Activated CD8-positive, alpha-beta T cell treated with anti-CD3 and anti-CD28 coated beads for 36 hours (primary cell): ENCODE measurements at places on chromosomes 6 and 20. TPM values are rescaled to one million over a fixed set of nuclear protein-coding genes. Genes with fewer than 3 reads are reported as not detected.

PRSS16 gene
- total RNA-seq: 0.65 TPM

CST7 gene
- total RNA-seq: 48.5 TPM

SLC26A8 gene
- not detected for total RNA-seq

OPRM1 gene
- total RNA-seq: not detected

KHDC1L gene
- not detected for total RNA-seq

GRCh38 chr6:167703781-167704180, 122.9 kb upstream of the AFDN start:
- no peak overlapping the region for H3K4me3 ChIP-seq
- no peak overlapping the region for H3K27ac ChIP-seq
- DNase-seq: no peak
- H3K36me3 ChIP-seq: peaks cover 2% of the 10 kb centered on the region

GRCh38 chr6:61809004-61809595, 476.9 kb downstream of the KHDRBS2 start:
- no peak for DNase-seq
- H3K27ac ChIP-seq: no peak overlapping the region
- no peak overlapping the region for H3K4me3 ChIP-seq
- H3K27me3 ChIP-seq: no peaks in the 10 kb centered on the region

DNA sequence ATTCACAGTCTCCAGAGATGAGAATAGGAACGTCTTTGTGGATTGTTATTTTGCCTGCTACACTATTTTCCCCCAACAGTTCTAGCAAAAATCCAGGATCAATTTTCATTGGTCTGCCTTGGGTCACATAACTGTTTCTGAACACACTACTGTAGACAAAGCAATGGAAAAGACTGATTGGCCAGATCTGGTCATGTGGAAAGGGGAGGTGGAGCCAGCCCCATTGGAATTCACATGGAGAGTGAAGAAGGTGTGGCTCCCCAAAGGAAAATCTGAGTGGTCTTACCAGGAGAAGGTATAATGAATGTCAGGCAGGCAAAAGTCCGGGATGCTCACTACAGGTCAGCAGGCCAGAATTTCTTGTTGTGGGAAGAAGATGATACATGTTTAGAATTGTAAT, 9.5 kb upstream of the TP53RK start:
- H3K4me3 ChIP-seq: no peak overlapping the region
- no peak for DNase-seq
- no peaks in the 10 kb centered on the region for H3K36me3 ChIP-seq
- H3K27me3 ChIP-seq: peaks cover 13% of the 10 kb centered on the region
- no peak overlapping the region for H3K27ac ChIP-seq

GRCh38 chr6:14585689-14586088, 468.1 kb downstream of the CD83 start:
- no peaks in the 10 kb centered on the region for H3K36me3 ChIP-seq
- DNase-seq: no peak
- no peak overlapping the region for H3K4me3 ChIP-seq
- no peaks in the 10 kb centered on the region for H3K4me1 ChIP-seq

GRCh38 chr20:50412069-50412468, 98.1 kb upstream of the PTPN1 start:
- no peak overlapping the region for H3K4me3 ChIP-seq
- H3K27me3 ChIP-seq: peaks cover 2% of the 10 kb centered on the region

DNA sequence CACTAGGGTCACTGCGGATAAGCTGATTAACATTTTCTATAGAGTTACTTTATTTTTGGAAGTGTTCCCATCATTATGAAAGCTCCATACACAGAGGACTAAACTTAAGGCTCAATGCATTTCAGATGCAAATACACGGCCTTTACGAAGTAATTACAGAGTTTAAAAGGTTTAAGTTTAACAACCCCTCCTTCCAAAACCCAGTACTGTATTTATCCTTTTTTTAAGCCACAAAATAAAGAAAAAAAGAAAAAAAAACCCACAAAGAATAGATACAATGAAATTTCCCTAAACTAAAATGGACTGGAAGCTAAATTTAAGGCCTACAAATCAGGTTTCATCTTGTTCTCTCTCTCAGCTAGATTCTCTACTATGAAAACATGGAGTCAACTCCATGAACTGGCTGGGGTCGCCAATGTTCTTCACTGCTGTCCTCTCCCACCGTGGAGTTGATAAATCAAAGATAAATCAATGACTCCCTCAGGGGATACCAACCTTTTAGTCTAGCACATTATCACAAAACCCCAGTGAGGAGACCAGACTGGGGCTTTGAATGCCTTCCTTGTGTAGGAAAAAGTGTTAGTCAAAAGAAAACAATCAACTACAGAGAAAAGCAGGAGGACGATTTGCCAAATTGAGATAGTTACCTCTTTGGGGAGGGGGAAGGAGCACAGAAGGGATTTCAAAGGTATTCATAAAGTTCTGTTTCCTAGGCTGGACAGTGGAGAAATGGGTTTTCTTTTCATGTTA, 52.5 kb downstream of the TNFRSF21 start:
- no peak overlapping the region for H3K4me3 ChIP-seq
- no peaks in the 10 kb centered on the region for H3K36me3 ChIP-seq
- H3K27me3 ChIP-seq: no peaks in the 10 kb centered on the region
- no peak overlapping the region for H3K27ac ChIP-seq
- DNase-seq: no peak

DNA sequence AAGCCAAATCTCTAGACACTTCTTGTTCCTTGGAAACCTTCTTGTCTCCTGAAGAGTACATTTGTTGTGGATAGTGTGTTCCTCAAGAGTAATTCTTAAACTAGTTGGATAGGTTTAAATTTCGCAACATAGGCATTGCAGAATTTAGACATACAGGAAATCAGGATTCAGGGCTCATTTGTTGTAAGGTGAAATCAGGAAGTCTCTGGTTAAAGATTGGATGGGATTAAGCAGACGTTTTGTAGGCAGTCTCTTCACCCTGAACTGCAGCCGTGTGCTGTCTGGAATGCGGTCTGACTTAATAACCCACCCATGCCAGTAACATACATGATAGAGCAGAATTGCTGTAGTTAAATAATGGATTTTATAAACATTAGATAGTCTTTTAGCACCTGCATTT, 21.7 kb downstream of the HIVEP1 start:
- H3K4me3 ChIP-seq: no peak overlapping the region
- DNase-seq: no peak
- no peak overlapping the region for H3K27ac ChIP-seq
- peaks cover 71% of the 10 kb centered on the region for H3K4me1 ChIP-seq
- no peaks in the 10 kb centered on the region for H3K27me3 ChIP-seq
- peaks cover 63% of the 10 kb centered on the region for H3K36me3 ChIP-seq

DNA sequence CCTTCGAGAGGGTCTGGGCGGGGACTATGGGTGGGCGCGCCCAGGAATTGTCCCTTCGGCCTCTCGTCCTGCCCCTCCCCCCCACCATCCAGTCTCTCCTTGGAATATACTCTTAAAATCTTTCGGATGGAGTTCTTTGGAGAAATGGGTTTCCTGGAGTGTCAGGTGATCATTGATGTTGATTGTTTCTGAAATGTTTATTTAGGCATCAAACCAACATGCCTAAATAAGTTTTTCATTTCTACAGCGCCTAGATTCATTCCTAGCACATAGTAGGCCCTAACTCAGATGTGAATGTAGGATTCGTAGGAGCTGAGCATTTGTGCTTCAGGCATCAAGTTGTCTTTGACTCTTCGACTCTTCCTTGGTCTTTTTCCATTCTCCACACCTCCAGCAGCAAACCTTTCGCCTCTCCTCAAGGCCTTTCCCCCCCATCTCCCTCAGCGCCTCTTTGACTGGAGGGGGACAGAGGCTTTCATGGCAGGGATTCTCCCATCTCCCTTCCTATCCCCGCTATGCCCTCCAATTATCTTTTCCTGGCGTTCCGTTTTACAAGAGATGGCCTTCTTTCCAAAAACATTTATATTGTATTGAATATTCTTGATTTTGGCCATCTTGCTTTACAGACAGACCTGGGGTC, 610 bp downstream of the CASP8AP2 start:
- H3K4me3 ChIP-seq: peak overlapping the region; percentile 96
- H3K4me1 ChIP-seq: peaks cover 31% of the 10 kb centered on the region
- no peaks in the 10 kb centered on the region for H3K27me3 ChIP-seq
- DNase-seq: no peak

DNA sequence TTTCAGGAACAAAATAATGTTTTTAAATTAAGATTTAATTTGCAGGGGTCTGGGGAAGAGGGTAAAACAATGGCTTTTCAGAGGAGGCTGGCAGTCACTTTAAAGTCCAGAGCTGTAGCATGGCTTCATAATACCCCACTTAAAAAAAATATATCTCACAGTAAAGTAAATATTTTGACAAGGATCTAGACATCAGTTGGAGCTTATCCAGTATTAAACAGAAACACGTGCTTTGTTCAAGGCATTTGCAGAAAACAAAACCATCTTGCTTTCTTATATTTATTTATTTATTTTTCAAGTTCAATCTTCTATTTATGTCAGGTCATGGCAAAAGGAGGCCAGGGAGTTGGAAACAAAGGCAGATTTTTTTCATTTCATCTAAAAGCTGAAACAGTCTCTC, 53.3 kb upstream of the PRL start:
- H3K27ac ChIP-seq: no peak overlapping the region
- peaks cover 3% of the 10 kb centered on the region for H3K27me3 ChIP-seq
- no peaks in the 10 kb centered on the region for H3K36me3 ChIP-seq
- H3K4me1 ChIP-seq: no peaks in the 10 kb centered on the region
- DNase-seq: no peak
- no peak overlapping the region for H3K4me3 ChIP-seq

DNA sequence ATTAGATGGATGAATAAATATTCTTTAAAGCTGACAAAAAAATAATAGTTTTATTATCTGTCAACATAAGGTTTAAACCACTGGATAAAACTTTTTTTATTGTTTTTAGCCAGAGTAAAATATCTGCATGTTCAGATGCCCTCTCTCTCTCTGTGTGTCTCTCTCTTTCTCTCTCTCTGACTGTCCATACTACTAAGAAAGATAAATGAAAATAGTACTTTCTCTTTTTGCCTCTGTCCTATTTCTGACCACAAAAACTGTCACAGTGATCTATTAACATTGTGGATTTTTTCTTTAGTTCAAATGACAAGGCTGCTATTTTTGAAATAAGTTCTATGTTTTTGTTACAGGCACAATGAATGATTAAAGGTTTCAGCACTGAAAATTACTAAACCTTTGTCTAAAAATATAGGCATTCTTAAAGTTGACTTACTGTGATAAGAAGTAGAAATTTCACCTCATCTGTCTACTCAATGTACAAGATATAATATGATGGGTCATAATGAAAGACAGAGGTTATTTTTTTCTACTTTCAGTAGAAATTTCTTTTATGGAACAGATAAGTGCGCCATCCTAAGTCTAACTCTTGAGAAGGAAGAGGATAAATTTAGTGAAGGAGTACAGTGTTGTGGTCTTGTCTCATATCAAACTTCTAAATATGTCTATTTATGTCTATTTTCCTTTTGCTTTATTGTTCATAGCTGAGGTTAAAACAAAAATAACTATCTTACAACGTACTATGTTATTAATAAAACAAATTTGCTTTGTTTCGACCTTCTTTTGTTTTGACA, 341.9 kb upstream of the EYS start:
- no peak overlapping the region for H3K4me3 ChIP-seq
- no peak for DNase-seq
- no peak overlapping the region for H3K27ac ChIP-seq
- H3K36me3 ChIP-seq: no peaks in the 10 kb centered on the region
- H3K4me1 ChIP-seq: no peaks in the 10 kb centered on the region

- peaks cover 27% of the 10 kb centered on the region for H3K4me1 ChIP-seq
- no peak overlapping the region for H3K4me3 ChIP-seq
- peak overlapping the region; percentile 82 for H3K27ac ChIP-seq
- H3K36me3 ChIP-seq: no peaks in the 10 kb centered on the region
- peak; percentile 82 for DNase-seq
Measured at GRCh38 chr20:52047811-52048764, 143.5 kb downstream of the ZFP64 start.

DNA sequence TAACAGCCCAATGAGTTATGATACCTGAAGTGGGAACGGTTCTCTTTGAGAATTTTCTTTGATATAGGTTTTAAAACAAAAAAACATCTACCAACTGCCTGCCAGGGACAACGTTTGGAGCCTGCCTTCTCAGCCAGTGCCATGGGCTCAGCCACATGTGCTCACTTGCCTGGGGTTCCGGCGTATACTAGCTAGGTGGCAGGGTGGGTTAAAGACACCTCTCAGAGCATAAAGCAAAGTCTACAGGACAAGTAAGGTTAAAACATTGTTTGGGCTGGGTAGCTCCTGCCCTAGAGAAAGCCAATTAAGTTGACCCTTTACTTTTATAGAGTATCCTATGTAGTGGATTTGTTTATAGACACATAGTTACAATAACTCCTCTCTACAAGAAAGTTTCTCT, 38.0 kb upstream of the SCGN start:
- no peak overlapping the region for H3K4me3 ChIP-seq
- H3K4me1 ChIP-seq: no peaks in the 10 kb centered on the region
- no peaks in the 10 kb centered on the region for H3K27me3 ChIP-seq
- H3K36me3 ChIP-seq: peaks cover 2% of the 10 kb centered on the region
